ENCODE measurements at places on chromosomes 2 and 18.
A peak's percentile ranks its signal among the peaks of the same experiment; 100 is the strongest.

- H3K4me3 ChIP-seq = no peak overlapping the region
- H3K27me3 ChIP-seq = no peaks in the 10 kb centered on the region
- no peaks in the 10 kb centered on the region for H3K36me3 ChIP-seq
- H3K4me1 ChIP-seq = peaks cover 11% of the 10 kb centered on the region
Observed at GRCh38 chr2:207970826-207971180, 54.5 kb downstream of the PLEKHM3 start.

GRCh38 chr2:106843001-106843909, 42.7 kb downstream of the ST6GAL2 start:
- no peak overlapping the region for H3K4me3 ChIP-seq
- H3K27ac ChIP-seq = no peak overlapping the region
- no peak for DNase-seq

- no peak for DNase-seq
- no peaks in the 10 kb centered on the region for H3K36me3 ChIP-seq
- no peaks in the 10 kb centered on the region for H3K27me3 ChIP-seq
- H3K27ac ChIP-seq = no peak overlapping the region
- no peak overlapping the region for H3K4me3 ChIP-seq
- no peaks in the 10 kb centered on the region for H3K4me1 ChIP-seq
Observed at GRCh38 chr18:27235218-27235870, 50.2 kb upstream of the CHST9 start.

DNA sequence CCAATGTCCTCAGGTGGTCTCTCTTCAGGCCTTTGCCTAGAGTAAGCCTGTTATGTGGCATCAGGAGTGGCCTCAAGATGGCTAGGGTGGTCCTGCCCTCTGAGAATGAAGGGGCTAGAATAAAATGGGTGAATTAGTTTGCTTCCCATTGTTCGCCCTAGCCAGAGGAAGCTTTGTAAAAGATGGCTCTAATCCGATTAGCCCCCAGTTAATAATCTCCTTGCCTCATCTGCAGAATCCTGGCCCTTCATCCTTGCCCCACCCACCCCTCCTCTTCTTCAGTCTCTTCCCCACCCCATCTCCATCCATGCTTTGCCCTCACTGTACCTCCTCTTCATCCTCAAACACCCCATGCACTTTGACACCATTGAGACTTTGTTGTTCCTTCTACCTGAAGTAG, 57.4 kb upstream of the LGALSL start:
- DNase-seq = no peak
- H3K27ac ChIP-seq = no peak overlapping the region
- H3K27me3 ChIP-seq = no peaks in the 10 kb centered on the region
- no peaks in the 10 kb centered on the region for H3K4me1 ChIP-seq
- H3K4me3 ChIP-seq = no peak overlapping the region

- H3K27me3 ChIP-seq = no peaks in the 10 kb centered on the region
- peaks cover 12% of the 10 kb centered on the region for H3K4me1 ChIP-seq
- H3K27ac ChIP-seq = peak overlapping the region; percentile 20
- H3K36me3 ChIP-seq = no peaks in the 10 kb centered on the region
- DNase-seq = no peak
Observed at GRCh38 chr2:102268510-102269199, 42.7 kb upstream of the IL1RL1 start.

DNA sequence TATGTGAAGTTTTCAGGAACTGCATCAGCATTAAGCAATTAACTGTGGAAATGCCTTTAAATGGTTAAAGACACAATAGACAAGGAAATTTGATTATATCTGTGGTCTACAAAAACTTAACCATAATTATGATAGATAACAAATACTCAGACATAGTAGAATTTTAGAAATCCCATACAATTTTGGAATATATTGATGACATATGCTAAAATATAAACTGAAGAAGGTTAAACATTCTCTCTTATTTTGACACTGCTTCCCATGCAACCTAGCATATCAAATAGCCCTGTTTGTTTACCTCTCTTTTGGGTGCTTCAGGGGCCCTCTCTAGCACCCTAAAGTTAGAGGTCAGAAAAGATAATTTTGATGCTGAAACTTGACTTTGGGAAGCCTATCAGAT, 1274.8 kb upstream of the SLC39A10 start:
- DNase-seq = no peak
- H3K27ac ChIP-seq = no peak overlapping the region
- H3K27me3 ChIP-seq = no peaks in the 10 kb centered on the region
- no peaks in the 10 kb centered on the region for H3K36me3 ChIP-seq
